GM12891 (cell line): ENCODE measurements at places on chromosomes 5 and 9.

- no peak for DNase-seq
Measured at GRCh38 chr9:128819716-128820664, 1.7 kb downstream of the ENDOG start.

- DNase-seq: no peak
Measured at GRCh38 chr5:177509991-177510566, 453 bp upstream of the DOK3 start.

DNA sequence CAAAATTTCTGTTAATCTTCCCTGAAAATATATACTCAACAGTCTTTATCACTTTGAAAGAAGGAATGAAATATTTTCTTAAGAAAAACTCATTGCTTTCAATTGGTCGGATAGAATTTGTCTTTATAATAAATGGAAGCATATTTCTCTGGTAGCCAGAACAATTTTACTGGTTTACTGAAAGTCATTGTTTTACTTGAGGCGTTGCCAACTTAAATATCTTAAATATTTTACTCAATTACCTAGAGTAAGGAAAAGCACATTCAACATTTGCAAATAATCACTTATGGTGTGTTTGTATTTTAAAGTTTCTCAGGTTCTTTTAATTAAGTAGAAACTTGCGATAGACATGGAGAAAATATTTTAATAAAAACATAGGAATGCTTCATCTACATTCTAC, 1181.7 kb downstream of the EFNA5 start:
- no peak for DNase-seq

GRCh38 chr5:633501-633955, 21.4 kb downstream of the CEP72 start:
- no peak for DNase-seq

DNA sequence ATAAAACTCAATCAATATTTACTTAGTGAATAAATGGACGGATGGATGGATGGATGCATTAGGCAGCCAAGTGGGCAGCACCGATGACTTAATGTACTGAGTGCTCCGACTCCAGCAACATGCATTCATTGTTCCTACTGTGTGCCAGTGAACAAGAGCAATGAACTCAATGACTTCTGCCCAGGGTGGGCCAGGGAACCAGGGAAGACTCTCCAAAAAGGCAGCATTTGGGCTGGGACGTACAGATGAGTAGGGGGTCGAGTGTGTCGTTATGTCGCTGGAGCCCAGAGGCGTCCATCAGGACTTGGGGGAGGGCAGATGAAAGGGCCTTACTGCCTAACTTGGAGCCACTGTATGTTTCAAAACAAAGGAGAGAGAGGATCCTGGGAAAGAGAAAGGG, 126.4 kb downstream of the KCNIP1 start:
- no peak for DNase-seq

- no peak for DNase-seq
Measured at GRCh38 chr5:50963971-50964745, 297.7 kb downstream of the PARP8 start.

DNA sequence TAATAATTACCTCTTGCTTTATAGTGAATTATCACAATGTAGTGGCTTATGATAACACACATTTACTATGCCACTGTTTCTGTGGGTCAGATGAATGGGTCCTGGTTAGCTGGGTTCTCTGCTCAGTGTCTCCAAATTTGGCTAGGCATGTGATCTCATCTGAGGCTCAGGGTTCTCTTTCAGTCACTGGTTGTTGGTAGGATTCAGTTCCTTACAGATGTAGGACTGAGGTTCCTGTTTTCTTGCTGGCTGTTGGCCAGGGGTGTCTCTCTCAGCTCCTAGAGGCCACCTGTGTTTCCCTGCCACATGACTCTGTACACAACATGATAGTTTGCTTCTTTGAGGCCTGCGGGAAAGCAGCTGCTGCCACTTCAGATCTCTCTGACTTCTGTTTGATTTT, 7.1 kb downstream of the NFX1 start:
- no peak for DNase-seq

GRCh38 chr9:114212826-114213225, 57.5 kb downstream of the COL27A1 start:
- DNase-seq: no peak

DNA sequence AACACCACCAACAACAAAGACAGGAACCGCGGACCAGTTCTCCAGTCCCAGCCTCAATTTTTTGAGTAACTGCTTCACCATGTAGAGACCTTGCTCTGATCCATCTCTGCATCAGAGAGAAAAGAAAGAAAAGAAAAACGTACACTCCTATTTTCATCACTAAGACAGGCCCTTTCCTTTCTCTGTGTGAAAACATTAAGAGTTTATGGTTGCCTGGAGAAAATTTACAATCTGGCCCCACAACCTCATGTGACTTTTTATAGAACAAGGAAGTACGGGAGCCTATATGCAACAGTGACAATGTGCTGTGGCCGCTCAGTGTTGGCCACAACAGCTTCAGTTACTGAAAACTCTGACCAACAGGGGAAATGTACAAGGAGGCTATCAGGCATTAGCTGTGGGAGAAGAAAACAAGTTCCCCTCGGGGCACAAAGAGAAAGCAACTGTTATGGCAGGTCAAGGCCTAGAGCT, 272.9 kb upstream of the PTGER4 start:
- DNase-seq: no peak

GRCh38 chr5:39376293-39376714, 12.0 kb upstream of the C9 start:
- no peak for DNase-seq

DNA sequence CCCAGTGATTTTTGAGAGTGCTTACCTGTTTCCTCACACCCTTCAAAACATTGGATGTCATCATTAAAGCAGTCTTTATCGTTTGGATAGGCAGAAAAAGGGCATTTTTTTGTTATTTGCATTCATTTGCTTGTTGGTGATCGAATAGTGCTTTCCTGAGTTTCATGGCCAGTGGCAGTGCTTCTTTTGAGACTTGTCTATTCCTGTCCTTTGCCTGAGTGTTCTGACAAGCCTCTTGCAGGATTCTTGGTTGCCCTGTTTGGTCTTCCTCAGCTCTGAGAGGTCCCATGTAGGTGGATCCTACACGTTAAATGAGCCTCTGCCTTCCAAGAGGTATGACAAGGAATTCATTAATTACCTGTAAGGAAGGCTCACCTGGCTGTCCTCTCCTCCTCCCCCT, 52.8 kb downstream of the DAB2IP start:
- DNase-seq: no peak

DNA sequence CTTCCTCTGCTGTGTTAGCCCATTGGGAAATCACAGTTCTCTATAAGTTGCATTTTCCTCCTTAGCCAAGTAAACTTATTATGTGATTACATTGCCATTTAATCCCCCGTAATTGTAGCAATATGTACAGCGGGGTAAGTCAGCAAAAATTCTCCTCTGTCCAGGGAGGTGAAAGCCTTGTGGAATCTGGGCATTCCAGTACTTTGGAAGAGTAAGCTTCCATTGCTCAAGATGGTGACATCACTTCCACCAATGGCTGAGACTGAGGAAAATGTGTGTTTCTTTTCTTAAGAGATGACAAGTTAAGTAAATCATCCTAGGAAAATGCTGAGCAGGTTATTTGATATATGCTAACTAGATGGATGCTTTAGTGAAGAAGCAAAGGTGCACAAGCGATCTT, 436.7 kb downstream of the CETN3 start:
- DNase-seq: no peak

GRCh38 chr9:92254381-92255337, 38.8 kb downstream of the IARS1 start:
- no peak for DNase-seq

GRCh38 chr5:123207081-123207537, 118.1 kb downstream of the PRDM6 start:
- DNase-seq: no peak

DNA sequence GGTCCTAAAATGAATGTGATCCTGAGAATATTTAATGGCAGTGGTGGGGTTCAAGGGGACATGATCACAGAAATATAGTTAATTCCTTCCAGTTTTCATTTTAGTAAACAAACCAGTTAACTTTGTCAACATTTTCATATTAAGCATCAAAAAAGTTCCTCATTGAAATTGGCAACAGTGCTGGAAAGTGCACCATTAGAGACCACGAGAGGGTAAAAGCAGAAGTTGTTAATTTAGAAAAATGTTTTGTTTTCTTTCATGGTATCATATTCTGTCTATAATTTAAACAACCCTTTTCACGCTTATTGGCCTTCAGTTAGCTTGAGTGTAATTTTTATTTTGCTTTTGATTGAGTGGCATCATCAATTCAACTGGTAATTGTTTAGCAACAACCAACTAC, 11.9 kb downstream of the GIN1 start:
- DNase-seq: no peak

DNA sequence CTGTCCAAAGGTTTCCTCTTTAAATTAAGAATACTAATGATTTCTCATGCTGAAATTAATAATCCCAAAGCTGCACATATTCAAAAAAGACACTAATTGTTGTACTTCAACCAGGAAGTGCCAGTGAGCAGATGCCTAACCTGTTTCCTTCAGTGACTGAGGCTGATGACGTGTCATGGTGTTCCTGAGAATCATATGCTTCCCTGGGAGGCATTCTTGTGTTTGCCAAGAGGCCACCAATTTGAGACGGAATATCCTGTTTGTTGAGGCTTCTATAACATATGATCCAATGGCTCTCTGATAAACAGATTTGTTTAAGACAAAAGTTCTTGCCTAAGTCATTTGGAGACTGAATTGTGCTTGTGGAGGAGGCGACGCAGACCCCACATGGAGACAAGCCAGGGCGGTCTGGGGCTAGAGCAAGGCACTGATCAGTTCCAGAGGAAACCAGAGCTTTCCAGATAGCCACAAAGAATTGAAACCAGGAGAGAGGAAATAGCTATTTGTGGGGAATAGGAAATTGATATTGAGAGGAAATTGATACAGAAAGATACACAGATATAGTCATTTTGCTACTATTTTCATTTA, 66.4 kb upstream of the ZNF608 start:
- DNase-seq: no peak

GRCh38 chr9:73074176-73074708, 77.4 kb upstream of the ANXA1 start:
- DNase-seq: no peak

GRCh38 chr5:50874306-50875001, 208.0 kb downstream of the PARP8 start:
- DNase-seq: no peak

- no peak for DNase-seq
Measured at GRCh38 chr5:111076091-111076490, 4.6 kb downstream of the TSLP start.

DNA sequence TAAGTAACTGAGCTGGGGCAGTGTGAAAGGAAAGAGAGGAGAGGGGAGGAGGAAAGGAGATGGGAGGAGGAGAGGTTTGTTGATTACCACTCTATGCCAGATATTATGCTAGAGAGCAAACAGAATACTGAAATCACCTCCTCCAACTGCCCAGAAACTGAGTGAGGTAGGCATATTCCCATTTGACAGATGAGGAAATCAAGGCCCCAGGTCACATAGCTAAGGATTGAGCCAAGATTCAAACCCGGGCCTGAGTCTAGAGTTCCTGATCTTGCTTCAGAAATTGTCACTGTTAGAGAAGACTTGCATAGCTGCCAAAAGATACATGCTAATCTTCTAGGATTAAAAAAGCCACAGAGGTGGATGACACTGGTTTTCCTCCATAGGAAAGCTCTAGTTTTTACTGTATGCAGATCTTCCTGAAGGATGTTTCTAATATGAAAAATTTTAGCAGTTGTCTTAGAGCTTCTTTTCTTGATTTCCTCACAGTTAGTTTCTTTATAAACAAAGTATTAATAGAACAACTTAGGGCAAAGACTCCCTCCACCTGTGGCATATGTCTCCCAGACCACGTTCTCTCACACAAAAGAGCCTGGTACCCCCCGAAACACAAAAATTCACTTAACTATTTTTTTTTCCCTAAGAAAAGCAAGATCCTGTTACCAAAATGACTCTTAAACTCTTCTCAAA, 97.4 kb downstream of the NLN start:
- DNase-seq: no peak

GRCh38 chr5:164326219-164326618, 820.8 kb downstream of the MAT2B start:
- DNase-seq: no peak

DNA sequence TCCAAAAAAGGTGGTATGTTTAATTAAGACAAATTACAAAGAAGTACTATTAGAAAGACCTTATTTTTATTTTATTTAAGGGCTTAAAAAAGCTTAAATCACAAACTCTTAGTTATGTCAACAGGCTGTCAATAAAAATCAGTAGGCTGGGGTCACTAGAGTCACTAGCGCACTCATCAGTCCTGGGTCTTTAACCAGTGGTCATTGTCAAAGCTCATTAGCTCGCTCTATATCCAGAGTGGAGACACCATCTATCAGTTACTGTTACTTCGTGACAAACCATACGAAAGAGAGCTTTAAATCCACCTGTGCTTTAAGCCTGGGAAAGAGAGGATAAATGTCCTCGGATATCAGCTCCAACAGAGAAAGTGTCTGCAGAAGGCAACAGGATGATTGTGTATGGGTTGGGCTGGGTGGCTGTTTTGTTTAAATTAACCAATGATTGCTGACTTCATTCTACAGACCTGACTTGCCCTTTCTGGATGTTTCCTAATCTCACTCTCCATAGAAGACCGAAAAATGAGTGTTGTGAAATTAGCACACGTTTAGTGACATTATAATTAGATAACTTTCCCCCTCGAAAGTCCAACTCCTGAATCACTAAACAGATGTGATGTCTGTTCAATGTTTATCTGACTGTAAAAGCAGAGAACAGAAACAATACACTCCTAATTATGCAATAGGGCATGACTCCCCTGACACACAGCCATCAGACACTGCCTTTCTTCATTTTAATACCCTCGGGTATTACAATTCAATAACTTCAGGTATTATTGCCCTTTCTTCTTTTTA, 123.6 kb upstream of the TNPO1 start:
- DNase-seq: no peak

DNA sequence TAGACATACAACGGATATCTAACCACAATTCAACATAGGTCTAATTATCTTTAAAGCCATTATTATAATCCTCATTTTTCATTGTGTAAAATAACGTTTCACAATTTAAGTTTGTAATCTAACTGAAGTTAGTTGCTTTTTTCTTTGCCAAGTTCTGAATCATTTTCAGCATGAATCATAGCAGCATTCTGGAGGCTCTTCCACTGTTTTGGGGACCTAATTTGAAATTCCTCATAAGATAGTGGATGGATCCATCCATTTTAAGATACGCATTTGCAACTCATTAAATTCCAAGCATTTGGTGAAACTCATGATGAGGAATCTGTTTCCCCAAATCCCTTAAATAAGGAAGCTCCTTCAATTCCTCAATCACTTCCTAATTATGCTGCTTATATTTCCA, 447.1 kb upstream of the CDH10 start:
- DNase-seq: no peak

DNA sequence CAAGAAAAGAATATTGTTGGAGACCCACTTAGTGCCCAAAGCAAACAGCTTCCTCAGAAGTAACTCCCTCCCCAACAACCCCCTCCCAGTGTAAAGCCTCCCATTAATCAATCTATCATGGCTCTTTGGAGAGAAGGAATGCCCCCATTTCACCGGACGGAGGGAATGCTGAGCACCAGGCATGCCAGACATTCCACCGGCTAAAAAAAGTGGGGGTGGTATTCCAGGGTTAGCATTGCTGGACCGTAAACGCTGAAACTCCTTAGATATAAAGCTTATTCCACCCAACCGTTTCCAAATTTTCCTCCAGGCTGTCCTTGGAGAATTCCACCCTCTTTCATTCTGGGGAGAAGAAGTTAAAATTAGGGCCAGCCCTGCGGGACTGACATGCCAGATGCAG, 363 bp upstream of the MAMDC2 start:
- no peak for DNase-seq

GRCh38 chr5:154284433-154284832, 93.9 kb downstream of the GALNT10 start:
- DNase-seq: no peak

GRCh38 chr5:132381614-132382013, 12.1 kb downstream of the SLC22A5 start:
- DNase-seq: no peak
